Heart left ventricle (tissue), 16 donors: ENCODE measurements at places on chromosomes 3 and 15. TPM values are rescaled to one million over a fixed set of nuclear protein-coding genes. Genes with fewer than 3 reads are reported as not detected.
A peak's percentile ranks its signal among the peaks of the same experiment; 100 is the strongest.

Gene GHRL
- 0.42 TPM for total RNA-seq

GRCh38 chr3:46272028-46272451, 29.8 kb downstream of the CCR3 start:
- no peak for DNase-seq

GRCh38 chr15:65914981-65915925, 46.0 kb downstream of the RAB11A start:
- no peak for DNase-seq

DNA sequence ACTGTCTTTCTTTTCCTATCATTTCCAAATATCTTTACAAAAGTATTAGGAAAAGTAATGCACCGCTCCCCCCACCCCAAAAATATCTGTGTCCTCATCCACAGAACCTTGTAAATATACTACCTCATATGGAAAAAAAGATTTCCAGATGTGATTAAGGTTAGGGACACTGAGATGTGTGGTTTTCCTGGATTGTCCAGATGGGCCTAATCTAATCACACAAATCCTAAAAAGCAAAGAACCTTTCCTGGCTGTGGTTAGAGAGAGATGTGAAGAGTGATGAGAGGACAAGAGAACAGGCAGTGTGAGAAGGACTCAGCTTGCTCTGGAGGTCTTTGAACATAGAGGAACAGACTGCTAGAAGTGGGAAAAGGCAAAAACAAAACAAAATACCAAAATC, 77.7 kb downstream of the ROBO1 start:
- DNase-seq = no peak

- no peak for DNase-seq
Observed at GRCh38 chr3:140465988-140466387, 211.9 kb upstream of the TRIM42 start.

GRCh38 chr3:128270559-128271492, 117.5 kb downstream of the EEFSEC start:
- DNase-seq = no peak

Gene STRIT1
- total RNA-seq = 5.5 TPM

- peak; percentile 83 for DNase-seq
Observed at GRCh38 chr3:197031315-197032285, 2.0 kb upstream of the MELTF start.

DNA sequence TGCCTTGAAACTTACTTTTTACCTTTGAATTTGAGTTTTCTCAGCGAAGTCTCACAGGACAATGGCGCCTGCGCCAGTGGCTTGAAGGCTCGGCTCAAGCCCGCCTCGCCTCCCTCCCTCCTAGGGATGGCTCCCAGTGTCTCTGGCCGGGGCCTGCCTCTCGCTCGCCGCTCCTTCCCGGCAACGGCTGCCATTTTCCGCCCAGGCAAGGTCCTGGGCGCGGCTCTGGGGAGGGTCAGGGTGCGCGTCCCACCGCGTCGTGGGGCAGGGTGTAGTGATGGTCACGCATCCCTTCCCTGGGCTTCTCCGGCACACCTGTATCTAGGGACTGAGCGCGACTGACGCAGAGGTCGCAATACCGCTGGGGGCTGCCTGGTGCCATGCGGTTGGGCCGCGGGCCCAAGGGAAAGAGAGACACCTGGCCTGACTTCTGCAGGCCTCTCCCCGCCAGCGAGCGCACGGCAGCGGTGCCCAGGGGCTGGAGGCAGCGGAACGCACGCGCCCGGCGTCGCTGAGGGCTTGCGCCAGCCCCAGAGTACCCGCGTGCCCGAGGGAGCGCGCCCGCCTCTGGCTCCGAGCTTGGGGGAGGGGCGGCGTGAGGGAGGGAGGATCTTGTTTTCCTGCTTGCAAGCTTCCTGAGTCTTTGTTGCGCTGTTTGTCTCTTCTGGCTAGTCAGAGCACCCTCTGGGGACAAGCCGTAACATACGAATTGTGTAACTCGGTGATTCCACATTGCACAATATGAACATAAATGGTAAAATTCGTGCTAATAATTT, 20.7 kb upstream of the FEM1B start:
- peak; percentile 88 for DNase-seq

GRCh38 chr3:127674101-127674721, 1.5 kb downstream of the ABTB1 start:
- no peak for DNase-seq

Gene MORC1
- not detected for total RNA-seq

Gene SPTSSB
- not detected for total RNA-seq

DNA sequence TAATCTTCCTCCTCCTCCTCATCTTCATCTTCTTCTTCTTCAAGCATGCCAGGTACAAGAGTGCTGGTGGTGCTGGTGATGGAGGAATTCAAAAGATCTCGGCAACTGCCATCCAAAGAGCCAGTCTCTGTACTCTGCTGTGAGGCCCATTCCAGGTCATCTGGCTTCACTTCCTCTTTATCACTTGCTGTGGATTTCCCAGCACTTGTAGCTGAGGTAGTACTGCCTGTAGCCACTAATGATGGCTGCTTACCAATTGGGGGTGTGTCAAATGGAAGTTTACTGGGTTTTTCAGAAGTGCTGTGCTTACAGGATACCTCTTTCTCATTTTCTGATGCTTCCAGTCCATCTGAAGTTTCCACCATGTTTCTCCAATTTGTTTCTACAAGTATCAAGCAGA, 28.8 kb upstream of the SHC4 start:
- no peak for DNase-seq

Gene C3orf49
- not detected for total RNA-seq

DNA sequence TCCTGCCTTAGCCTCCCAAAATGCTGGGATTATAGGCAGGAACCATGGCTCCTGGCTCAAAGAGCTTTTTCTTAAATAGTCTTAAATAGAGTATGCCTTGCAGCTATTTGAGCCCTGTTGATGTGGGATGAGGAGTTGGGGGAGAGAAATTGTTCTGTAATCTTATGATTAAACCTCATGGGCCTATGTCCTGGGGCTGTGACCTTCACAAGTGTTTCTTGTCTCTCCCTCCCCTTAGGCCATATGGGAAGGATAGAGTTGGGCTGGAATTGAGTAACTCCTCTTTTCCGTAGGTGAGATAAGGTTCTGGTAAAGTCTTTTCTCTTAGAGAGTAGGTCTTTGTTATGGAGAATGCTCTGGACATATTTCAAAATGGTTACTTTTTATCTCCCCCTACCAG, 114.3 kb downstream of the ARNT2 start:
- no peak for DNase-seq

Gene WWTR1
- 39.8 TPM for total RNA-seq

- DNase-seq = no peak
Observed at GRCh38 chr3:41198046-41198445, 1.3 kb upstream of the CTNNB1 start.

Gene SERINC4
- total RNA-seq = 0.14 TPM

GRCh38 chr15:85445361-85445760, 65.0 kb downstream of the AKAP13 start:
- DNase-seq = no peak

GRCh38 chr3:43960448-43960840, 269.7 kb downstream of the ABHD5 start:
- no peak for DNase-seq

GRCh38 chr15:80744826-80745225, 34.3 kb upstream of the CEMIP start:
- DNase-seq = no peak

DNA sequence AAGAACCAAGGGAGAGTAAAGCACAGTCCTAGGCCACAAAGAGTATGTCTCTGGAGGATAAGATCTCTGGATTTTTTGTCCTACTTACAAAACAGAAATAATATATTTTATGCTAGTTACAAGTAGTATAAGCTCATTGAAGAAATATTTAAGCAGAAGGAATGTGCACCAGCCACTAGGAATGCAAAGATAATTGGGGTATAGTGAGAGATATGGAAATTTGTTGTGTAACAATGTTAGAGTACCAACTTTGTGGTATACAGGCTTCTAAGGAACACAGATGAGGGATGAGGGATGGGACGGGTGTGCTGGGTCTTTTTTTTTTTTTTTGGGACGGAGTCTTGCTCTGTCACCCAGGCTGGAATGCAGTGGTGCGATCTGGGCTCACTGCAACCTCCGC, 26.5 kb downstream of the AKAP13 start:
- DNase-seq = no peak

- no peak for DNase-seq
Observed at GRCh38 chr3:193905541-193906396, 230.2 kb upstream of the HES1 start.

- no peak for DNase-seq
Observed at GRCh38 chr3:10808130-10808735, 7.8 kb upstream of the SLC6A11 start.

Gene ISL2
- total RNA-seq = not detected

Gene CDHR4
- not detected for total RNA-seq

DNA sequence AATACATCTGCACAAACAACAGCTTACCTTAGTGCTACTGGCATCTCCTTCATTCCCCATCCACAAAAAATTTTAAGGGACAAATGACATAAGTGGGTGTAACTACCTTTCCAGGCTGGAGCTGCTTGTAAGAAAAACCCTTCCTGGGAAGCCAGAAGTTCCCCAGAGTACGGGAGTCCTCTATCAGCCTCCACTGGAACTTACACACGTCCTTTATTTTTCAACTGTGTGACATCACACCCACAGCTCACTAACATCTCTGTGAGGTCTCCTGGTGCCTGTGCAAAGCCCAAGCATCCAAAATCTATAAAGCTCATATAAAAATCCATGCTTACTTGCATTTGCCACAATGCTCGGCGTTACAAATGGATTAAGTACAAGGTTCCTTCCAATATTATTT, 27.6 kb downstream of the LRIG1 start:
- no peak for DNase-seq

DNA sequence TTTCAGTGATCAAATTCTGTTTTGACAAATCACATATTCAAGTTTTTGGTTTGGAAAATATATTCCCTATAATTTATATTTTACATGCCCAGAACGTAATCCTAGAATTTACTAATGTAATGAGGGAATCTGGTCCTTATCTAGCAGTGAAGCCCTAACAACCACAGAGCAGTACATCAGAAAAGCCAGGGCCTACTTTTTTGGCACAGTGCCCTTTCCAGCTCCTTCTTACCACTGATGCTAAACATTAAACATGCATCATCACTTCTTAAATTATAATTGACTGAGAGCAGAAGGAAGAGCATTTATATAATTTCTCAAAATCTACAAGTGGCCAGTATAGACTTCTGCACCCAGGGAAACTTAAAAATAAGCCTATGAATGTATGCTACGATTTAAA, 66.7 kb downstream of the FBXL22 start:
- DNase-seq = no peak

GRCh38 chr3:127014536-127015281, 31.8 kb downstream of the PLXNA1 start:
- DNase-seq = no peak

DNA sequence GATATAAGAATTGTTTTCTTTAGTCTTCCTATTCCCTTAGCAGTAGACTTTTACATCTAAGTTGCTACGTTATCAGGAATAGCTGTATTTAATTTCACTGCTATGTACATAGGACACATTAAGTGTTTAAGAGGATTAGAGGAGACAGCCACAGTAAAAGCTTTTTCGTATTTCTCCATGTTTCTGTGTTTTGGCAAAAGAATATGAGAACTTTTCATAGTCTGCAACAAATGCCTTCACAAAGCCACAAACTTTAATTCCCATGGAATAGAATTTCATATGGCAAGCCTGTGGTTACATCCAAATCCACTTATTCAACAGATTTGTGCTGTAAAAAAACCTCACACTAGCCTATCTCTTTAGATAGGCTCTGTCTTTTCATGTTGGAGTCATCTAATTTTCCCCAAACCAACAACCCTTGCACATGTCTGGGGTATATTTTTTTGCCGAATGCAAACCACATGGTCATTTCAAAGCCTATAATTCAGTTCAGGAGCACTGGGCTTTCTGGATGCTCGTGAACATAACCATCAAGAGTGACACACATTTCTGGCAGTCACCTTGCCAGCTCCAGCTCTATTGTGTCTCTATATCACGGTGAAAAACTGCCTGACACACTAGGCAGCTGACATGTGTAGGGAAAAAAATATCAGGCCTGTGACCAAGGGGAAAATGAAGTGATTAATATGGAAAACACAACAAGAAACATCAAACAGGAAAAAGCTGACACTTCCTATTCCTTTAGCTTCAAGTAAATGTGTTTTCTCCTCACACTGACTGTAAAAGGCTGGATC, 19.2 kb downstream of the PLD1 start:
- DNase-seq = no peak

GRCh38 chr3:128698211-128699047, 27.6 kb upstream of the RAB7A start:
- peak; percentile 37 for DNase-seq

Gene C3orf85
- total RNA-seq = not detected

- DNase-seq = peak; percentile 8
Observed at GRCh38 chr3:51024765-51025632, 350.3 kb downstream of the DOCK3 start.

Gene LIPC
- 1.3 TPM for total RNA-seq

DNA sequence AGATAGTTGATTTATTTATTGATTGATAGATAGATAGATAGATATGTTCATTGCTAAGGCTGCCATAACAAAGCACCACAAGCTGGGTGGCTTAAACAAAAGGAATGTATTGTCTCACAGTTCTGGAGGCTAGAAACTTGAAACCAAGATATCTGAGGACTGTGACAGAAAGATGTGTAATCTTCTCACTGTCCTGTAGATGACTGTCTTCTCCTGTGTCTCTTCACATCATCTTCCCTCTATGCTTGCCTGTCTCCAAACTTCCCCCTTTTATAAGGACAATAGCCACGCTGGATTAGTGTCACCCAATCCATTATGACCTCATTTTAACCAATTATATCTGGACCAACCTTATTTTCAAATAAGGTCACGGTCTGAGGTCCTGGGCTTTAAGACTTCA, 40.9 kb downstream of the GNB4 start:
- DNase-seq = no peak

Gene EID1
- total RNA-seq = 224 TPM
